ENCODE measurements at places on chromosomes 2 and 18.

DNA sequence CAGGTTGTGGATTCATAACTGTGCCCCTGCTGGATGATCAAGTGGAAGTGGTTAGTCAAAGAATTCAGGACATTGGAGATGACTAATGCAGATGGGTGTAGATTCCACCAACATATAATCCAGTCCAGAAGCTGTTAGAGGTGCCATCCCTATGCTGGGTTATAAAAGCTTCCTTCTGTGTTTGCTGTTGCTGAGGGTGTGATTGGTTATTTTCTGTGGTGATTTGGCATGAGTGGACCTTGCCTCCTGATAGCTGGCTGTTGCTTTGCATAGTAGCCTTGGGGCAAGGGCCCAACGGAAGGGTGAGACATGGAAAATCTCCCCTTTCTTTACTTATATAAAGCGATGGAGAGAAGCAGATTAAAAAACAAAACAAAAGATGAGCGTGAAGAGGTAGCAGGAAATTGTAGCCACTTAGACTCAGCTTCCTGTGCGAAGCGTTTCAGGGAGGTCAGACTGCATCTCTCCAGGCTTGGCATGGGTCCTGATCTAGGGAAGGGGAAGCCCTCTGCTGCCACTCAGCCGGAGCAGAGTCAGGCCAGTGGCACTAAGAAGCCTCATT is 190.4 kb downstream of the FMNL2 start:
- no peak for DNase-seq

- no peak for DNase-seq
Observed at GRCh38 chr18:63083020-63083531, 236.5 kb downstream of the BCL2 start.

DNA sequence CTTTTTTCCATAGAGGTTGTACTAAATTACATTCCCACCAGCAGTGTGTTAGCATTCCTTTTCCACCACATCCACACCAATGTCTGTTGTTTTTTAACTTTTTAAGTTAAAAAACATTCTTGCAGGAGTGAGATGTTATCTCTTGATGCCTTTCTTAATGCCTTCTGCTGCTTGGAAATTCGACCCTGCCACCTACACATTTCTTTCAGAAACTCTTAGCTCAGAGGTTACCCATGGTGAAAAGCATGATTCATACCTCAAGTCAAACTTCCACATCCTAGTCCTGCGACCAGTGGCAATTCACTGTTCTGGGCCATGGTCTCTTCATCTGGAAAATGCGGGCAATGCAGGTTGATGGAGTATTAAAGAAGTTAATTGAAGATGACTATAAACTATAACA is 12.7 kb upstream of the HNMT start:
- no peak for DNase-seq

- DNase-seq: no peak
Observed at GRCh38 chr2:203840655-203841205, 26.8 kb upstream of the CTLA4 start.

DNA sequence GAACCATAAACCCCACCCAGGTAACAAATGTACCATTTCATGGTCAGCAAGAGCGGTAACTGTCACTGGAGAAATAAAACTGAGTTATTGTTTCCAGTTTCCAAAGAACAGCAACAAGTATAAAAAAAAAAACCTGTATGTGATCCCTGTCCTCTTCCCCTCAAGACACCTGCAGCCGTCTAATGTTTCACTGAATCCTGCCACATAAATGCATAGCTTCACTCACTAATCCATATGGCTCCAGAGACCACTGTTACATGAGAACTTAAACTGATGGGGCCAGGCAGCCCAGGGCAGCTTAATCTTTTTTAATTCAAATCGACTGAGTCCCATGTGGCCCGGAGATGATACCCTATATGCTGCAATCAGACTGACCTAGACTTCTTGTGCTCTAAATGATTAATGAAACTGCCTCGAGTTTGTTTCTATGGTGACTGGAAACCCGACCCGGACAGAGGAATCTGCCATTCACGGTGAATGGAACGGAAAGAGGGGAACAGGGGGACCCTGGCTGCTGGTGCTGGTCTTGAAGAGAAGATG is 60.9 kb upstream of the SIX2 start:
- DNase-seq: peak; percentile 42

- DNase-seq: no peak
Observed at GRCh38 chr2:220370764-220371163, 743.3 kb downstream of the SLC4A3 start.

DNA sequence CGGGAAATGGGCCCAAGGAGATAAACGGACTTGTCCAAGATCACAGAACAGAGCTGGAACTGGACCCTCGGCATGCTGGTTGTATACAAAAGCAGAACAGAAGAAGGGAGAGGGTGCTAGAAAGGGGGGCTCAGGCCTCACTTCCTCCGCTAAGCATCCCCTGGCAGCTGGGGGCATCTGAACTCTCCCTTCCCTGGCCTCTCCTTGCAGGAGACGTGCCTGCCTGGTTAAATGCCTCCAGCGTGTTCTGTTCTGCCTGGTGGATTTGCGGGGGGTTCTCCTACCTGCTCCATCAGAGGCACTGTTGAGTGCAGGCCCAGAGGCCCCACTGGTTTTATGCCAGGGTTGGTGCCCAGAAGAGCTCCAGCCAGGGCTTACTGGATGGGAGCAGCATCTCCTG is 124.7 kb downstream of the ZFP36L2 start:
- no peak for DNase-seq

DNA sequence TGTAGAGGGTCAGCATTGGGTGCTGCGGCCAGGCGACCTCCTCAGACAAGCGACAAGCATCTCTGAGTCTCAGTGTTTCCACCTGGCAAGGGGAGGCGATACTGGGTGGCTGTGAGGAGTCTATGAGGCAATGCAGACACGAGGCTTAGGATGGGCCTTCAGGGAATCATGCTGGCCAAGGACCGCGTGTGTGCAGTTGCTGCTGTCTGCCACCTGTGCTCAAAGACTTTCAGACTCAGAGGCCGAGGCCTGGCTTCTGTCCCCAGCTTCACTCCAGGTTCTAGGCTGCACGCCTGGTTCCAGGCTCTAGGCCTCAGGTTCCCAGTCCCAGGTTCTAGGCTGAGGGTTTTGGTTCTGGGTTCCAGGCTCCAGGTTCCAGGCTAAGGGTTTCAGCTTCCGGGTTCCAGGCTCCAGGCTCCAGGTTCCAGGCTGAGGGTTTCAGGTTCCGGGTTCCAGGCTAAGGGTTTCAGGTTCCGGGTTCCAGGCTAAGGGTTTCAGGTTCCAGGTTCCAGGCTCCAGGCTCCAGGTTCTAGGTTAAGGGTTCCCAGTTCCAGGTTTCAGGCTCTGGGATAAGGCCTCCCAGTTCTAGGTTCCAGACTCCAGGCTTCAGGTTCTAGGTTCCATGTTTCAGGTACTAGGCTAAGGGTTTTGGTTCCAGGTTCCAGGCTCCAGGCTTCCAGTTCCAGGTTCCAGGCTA is 14.8 kb downstream of the LRRFIP1 start:
- DNase-seq: no peak

DNA sequence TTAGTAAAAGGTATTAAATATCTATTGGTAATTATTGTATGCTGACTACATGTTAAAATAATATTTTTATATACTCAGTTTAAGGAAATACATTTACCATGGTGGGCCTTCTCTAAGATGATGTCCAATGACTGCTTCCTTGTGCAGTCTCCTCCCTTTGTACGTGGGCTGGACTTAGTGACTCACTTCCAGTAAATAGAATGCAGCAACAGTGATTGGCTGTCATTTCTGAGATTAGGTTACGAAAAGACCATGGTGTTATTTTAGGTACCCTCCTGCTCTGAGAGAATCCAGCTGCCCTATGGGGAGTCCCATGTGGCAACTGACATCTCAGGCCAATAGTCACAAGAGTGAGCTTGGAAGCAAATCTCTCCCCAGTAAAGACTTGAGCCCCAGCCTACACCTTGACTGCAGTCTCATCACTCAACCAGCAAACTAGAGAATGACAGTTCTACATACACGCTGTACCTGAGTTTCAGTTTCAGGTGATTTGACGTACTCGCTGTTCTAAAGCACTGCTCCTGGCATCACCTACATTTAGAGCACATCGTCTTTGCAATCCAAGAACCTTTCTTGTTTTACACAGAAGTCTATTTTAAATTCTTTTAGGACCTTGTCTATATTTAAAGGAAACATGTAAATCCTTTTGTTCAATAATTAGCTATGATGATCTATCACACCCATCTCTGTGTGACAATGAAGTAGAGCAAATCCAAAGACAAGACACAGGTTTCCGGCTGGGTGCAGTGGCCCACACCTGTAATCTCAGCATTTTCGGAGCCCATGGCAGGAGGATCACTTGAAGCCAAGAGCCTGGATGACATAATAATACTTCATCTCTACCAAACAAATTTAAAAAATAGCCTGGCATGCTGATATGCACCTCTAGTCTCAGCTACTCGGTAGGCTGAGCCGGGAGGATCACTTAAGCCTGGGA is 87.2 kb downstream of the COBLL1 start:
- no peak for DNase-seq

- DNase-seq: peak; percentile 54
Observed at GRCh38 chr2:101251844-101252407, 760 bp upstream of the CNOT11 start.

DNA sequence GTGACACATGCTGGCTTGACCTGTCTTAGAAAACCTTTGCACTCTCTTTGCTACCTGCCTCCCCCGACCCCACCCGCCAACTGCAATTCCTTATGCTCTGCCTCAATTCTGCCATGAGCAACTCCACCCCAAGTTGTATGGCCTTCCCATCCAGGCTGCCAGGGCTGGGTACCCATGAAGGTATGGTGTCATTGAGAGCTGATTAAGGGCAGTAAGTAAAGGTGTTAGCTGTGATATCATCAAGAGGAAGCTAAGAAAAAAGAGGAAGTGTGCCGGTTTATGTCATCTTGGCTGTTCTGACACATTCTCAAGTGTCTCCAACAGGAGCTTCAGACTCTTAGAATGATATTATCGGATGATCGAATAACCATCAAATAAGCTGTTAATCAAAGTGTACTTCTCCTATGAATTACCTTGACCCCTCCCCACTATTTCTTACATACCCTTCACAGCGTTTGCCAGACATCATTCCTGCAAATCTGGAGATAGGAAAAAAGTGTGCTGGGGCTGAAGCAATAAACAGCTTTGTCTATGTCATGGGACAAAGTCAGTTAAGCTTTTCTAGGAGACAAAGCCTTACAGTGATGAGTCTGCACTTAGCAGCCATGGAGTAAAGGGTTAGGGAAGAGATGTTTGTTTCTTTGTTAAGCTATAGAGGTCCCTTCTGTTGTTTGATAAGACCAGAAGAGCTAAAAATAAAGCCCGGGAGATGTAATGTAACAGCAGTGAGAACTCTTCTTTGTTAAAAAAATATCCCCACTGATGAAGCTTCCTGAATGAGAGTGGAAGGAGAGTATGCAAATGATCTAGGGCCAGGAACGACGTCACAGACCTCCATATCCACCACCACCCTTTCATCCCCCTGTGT is 40.4 kb upstream of the SMAD2 start:
- DNase-seq: no peak

DNA sequence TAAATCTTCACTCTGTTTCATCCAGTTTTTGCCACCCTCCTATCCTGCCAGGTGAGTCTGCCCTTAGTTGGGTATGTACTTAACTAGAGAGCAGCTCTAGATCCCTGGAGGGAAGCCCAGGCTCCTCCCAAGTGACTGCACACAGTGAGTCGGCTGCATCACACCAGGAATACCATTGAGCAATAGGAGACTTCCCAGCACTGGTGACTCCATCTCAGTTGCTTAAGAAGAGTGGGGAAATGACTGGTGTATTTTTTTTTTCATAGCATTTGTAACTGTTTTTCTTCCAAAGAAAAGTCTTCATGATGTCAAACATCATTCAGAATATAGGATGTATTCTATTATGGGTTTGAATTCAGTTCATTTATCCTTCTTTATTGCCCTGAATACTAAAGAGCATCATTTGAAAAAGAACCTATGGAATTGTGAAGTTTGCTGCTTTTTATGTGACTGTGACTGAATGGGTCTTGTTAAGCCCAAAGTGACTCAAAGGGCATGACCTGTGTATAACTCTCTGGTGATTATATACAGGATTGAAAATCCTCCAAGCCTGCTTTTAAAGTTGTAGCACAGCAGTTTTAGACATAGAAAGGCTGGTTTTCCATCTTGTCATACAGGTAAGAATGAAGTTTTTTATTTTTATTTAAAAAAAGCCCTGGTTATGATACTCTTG is 84.3 kb downstream of the MAP3K20 start:
- DNase-seq: peak; percentile 33

DNA sequence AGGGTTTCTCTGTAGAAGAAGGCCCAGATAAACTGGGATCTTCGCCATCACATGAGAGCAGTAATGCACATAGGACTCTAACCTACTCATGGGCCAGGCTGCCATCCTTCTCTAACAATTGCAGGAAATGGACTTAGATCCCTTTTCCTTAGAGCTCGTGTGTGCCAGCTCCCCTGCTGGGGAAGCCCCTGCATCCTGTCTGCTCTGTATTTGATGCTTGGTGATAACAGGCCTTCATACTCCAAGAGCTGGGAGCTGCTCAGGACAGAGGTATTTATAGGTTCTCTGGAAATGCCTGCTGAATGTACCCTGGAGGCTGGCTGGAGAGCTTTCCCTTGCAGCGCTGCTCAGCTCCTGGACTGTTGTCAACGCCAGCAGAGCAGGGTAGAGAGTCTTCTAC is 249.6 kb downstream of the MTX2 start:
- peak; percentile 26 for DNase-seq

- DNase-seq: no peak
Observed at GRCh38 chr2:12502759-12503158, 214.0 kb upstream of the TRIB2 start.

DNA sequence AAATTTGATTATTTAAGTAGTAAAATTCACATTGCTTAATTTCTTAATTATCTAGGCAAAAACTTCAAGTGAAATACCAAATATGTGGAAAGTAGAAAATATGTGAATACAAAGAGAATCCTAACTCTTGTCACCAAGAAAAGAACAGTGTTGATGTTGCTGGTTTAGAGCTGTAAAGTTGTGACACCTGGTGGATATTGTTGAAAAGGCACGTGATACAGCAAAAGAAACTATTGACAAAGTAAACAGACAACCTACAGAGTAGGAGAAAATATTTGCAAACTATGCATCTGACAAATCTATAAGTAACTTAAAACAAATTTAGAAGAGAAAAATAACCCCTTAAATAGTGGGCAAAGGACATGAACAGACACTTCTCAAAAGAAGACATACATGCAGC is 25.6 kb upstream of the ZC3H15 start:
- no peak for DNase-seq

GRCh38 chr2:112055730-112056625 is 909 bp downstream of the TMEM87B start:
- DNase-seq: peak; percentile 53

All from iPS-NIHi11 (cell line).